ENCODE measurements at places on chromosomes 7 and 10.

- DNase-seq: no peak
Measured at GRCh38 chr7:74061840-74062539, 21.6 kb upstream of the LIMK1 start.

GRCh38 chr10:26506736-26507135 lies 68.6 kb downstream of the APBB1IP start:
- DNase-seq: no peak

- DNase-seq: no peak
Measured at GRCh38 chr10:73247509-73248258, 629 bp upstream of the DNAJC9 start.

DNA sequence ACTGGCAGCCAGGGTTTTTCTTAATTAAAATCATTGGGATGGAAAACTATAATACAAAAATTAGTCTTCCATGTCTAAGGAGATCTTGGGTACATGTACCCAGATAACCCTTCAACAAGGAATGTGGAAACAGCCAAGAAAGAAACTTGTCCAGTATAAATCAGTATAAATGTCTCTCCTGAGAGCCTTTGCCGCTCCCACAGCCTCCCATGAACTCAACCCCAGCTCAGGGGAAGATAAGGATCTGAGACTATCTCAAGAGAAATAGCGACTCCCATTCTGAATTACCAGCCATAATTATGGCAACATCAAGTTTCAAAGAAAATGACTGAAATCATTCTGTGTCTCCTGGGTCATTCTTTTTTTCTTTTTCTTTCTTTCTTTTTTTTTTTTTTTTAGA lies 32.6 kb upstream of the AFAP1L2 start:
- no peak for DNase-seq
